Osteoblast (primary cell): ENCODE measurements at places on chromosomes 3 and 15. TPM values are rescaled to one million over a fixed set of nuclear protein-coding genes. Genes with fewer than 3 reads are reported as not detected.

Gene SCAMP2
- 23.9 and 28.3 TPM in 2 replicates for total RNA-seq

Gene CELSR3
- 1.2 and 1.4 TPM in 2 replicates for total RNA-seq

Gene RTP3
- not detected in 2 replicates for total RNA-seq

Gene AVEN
- total RNA-seq: 34.7 and 37.4 TPM in 2 replicates

Gene POLQ
- total RNA-seq: 1.4 and 1.5 TPM in 2 replicates

Gene ADCY5
- 0.59 and 0.72 TPM in 2 replicates for total RNA-seq

Gene ACTRT3
- total RNA-seq: 4.3 and 4.7 TPM in 2 replicates

Gene SERPINI2
- not detected in 2 replicates for total RNA-seq

Gene KIF15
- total RNA-seq: 1.5 and 1.8 TPM in 2 replicates

Gene ZKSCAN7
- 6.5 and 9.8 TPM in 2 replicates for total RNA-seq

Gene HDC
- total RNA-seq: not detected in 2 replicates

Gene STAC
- total RNA-seq: 3.3 and 6.5 TPM in 2 replicates

Gene DUOXA2
- total RNA-seq: not detected in 2 replicates

Gene TASOR
- total RNA-seq: 65.4 and 65.5 TPM in 2 replicates

Gene CEP19
- total RNA-seq: 3.6 and 3.8 TPM in 2 replicates

Gene KCNH8
- total RNA-seq: not detected in 2 replicates

Gene C3orf62
- total RNA-seq: 1.8 and 3.6 TPM in 2 replicates

Gene IMPG2
- total RNA-seq: 0.29 and 0.36 TPM in 2 replicates

Gene TRANK1
- 29.8 and 30.8 TPM in 2 replicates for total RNA-seq

Gene SH2D7
- not detected in 2 replicates for total RNA-seq

Gene VPS13C
- 117 and 142 TPM in 2 replicates for total RNA-seq

Gene KBTBD13
- not detected in 2 replicates for total RNA-seq
